T-helper 1 cell (primary cell): ENCODE measurements at places on chromosomes 2 and 18.

DNA sequence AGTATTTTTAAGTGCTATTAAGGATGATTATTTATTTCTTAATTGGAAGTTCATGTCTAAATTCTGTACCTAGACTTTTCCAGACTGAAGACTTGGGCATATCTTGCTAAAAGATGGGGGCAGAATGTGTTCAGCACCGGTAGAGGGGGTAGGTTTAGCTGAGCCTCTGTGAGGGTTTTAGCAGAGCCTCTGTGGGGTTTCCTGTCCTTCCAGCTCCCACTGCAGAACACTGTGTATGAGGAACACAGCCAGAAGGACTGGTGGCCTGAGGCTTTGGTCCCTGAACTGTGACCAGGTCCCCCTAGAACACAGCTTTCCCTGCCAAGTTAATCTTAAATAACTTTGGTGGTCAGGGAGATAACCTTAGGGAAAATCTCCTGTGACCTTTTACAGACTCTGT is 123.4 kb upstream of the EPC2 start:
- no peak for DNase-seq

DNA sequence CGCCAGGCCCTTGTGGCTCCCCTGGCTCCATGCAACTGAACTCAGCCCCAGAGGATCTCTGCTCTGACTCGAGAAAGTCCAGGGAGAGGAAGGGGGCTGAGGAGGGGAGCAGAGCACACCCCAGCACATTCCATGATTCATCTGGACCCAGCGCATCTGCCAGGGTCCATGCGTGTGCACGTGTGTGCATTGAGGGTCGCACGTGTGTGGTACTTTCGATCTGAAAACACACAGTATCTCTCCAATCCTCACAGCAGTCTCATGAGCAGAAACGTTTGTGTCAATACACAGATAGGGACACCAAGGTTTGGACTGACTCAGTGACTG is 146.4 kb upstream of the ID2 start:
- no peak for DNase-seq

- DNase-seq: no peak
Measured at GRCh38 chr2:188813857-188814256, 160.3 kb upstream of the COL3A1 start.

GRCh38 chr2:109264595-109265328 is 135.8 kb downstream of the SH3RF3 start:
- DNase-seq: no peak

DNA sequence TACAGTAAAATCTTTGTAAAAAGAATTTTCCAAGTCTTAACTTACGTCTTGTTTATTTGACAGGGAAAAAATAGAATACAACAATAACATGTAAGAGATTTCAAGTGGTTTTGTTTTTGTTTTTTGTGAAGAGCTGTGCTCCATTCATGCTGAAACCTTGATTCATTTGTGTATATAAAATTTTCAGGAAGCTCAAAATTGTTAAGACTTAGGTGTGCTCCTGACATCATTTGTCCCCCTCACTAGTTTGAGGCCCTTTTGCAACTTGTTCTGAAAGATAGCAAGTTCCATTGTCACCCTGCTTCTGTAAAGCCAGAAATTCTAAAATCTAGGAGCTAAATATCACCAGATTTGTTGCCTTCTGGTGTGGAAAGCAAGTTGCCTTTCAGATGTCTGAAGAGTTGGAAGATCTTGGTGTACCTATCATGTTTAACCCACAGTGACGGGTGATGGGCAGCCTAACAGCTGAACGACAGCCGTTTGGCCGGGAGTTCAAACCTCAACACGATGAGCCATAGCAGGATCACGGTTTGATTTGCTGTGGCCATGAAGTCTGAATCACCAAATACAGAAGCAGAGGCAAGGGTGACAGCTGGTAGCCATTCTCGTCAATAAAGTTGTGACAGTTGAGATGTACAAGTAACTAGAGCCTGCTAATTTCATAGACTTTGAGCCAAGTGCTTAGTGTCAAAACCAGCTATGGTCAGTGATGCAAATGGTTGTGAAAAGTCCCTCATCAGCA is 205.5 kb upstream of the SP5 start:
- peak; percentile 79 for DNase-seq

DNA sequence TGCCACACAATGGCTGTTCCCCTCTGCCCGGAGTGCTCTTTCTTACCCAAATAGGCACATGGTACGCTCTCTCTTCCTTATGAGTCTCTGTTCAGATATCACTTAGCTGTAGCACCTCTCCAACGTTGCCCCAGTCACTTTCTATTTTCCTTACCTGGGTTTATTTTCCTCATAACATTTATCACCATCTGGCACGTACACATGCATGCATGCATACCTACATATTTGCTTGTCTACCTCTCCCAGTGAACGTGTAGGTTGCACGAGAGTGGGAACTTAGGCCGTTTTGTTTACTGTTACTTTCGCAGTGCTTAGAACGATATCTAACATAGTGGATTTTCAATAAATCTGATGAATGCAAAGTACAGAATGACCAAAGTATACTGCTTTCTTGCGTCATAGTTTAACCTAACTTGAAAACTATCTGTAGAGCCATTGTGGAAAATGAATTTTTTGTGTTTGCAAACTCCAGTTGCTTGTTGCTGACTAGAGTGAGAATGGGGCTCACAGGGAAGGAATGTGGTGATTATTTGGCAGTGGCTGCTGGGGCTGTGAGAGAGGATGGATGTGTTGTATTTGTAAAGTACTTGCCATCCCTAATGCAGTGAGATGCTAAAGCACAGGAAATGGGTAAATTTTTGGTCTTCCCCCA is 47.1 kb downstream of the ACSL3 start:
- no peak for DNase-seq

DNA sequence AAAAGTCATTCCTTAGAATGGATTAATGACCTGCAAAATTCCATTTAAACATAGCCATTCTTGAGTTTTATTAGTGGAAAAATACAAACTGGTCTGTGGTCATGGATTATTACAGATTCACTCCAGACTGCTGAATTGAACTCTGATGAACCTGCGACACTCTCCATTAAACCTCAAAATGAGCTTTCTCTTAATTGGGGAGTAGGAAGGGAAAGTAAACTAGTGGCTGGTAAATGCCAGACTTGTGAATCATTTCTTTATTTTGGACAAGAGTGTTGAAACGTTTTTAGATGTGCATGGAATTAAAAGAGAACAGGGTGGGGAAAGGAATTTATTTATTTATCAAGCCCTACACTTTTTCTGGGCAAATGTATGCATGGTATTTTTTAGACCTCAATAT is 321.2 kb upstream of the FANCL start:
- no peak for DNase-seq

DNA sequence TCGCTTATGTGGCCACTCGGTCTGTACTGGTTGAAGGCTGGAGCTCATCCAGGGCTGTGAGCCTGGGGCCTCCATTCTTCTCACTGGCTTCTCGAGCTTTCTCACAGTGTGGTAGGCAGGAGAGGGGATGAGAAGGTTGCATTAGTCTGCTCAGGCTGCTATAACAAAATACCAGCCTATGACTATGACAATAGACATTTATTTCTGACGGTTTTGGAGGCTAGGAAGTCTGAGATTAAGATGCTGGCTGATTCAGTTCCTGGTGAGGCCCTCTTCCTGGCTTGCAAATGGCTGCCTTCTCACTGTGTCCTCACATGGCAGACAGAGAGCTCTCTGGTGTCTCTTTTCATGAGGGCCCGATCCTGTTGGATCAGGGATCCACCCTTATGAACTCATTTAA is 6.2 kb upstream of the STK25 start:
- no peak for DNase-seq

- peak; percentile 20 for DNase-seq
Measured at GRCh38 chr2:62197011-62197924, 1.4 kb downstream of the B3GNT2 start.

DNA sequence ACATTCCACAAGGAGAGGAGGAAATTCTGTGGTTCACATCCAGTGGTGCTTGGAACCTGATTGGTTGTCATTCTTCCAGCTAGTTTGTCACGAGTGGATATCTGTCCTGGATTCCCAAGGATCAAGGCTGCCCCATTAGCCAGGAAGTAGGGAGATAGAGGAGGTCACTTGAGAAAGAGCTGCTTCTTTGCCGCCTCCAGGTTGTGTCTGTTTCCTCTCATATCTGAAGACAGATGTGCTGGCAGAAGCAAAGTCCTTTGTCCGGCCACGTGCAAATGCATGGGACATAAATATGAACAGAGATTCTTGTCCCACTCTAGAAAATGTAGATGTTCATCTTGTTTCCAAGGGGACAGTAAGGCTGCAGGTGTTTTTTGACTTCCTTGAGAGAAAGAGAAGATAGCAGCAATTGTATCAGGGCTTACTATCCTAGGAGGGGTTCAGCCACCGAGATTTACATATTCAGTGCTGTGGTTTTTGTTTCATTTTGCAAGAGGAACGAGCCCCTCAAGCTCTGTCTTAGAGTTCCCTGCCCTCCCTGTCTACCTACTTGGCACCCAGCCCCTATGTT is 174.4 kb downstream of the RPIA start:
- DNase-seq: no peak

DNA sequence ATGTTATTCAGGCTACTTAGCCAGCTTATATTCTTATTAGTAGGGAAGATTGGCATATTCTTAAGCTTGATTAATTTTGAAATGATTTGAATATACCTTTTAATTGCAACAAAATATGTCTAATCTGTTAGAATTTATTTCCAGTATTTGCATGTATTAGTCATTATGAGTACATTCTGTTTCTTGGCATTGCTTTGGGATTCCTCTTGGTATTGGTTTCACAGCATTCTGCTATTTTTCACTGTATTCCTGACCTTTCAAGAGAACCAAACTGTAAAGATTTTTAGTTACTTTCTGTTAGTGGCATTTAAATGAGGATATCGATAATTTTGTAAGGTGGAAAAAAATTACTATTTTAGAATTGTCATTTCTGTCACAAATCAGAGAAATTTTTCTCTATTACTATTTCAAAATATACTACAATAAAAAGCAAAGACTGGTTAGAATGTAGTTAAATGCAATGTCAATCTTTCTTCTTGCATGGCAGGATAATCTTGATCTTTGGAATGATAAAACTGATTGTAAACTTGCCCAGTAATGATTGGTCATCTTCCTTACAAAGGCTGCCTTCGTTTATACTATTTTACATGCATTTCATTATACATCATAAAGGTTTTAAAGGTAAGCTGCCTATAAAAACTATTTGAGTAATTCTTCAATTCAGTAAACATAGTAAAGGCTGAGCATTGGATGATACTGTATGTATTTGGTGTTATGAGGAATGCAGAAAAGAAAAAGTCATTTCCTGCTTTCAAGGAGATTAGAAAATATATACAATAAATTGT is 86.1 kb downstream of the SLC4A10 start:
- no peak for DNase-seq

DNA sequence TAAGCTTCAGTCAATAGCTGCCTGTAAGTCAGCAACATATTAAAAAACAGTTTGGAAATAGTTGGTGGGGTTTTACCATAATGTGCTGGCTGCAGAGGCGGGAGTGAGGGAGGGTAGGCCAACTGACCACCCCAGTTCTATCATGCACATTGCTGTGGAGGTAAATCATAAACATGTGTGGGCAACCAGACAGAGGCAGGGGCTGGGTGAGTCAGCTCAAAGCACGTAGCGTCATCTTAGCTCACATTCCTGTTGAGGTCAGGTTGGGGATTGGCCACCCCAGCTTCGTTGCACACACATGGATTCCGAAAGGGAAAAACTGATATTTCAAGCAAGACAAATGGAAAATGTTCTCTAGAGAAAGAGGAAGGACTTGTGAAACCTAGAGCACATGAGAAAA is 19.5 kb downstream of the GPR45 start:
- DNase-seq: no peak

DNA sequence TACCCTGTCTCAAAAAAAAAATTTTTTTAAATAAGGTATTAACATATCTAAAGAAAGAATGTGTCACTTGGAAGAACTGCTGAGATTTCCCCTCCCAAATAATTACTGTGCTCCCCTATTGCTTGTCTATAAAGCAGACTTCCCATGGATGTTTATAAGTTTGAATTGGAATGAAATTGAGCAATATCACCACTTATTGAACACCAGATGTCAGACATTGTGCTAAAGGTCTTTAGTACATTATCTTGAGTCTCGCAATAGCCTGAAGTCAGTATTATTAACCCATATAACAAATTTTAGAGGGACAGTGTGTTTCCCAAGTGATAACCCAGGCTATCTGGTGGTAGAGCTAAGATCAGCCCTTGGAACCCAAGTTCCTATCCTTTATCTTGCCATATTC is 102.9 kb upstream of the MSH2 start:
- no peak for DNase-seq

GRCh38 chr2:98426771-98427170 is 17.9 kb upstream of the INPP4A start:
- no peak for DNase-seq
